ENCODE measurements at places on chromosomes 6 and 20. TPM values are rescaled to one million over a fixed set of nuclear protein-coding genes. Genes with fewer than 3 reads are reported as not detected.

The STX7 gene
- 13.9 TPM for total RNA-seq

The ADGRB3 gene
- total RNA-seq, result not detected

The ZCCHC3 gene
- total RNA-seq, result 13.4 TPM

The PCNA gene
- total RNA-seq, result 151 TPM

The MRAP2 gene
- total RNA-seq, result 0.57 TPM

The WTAP gene
- 97.7 TPM for total RNA-seq

The TUBB2B gene
- 3.4 TPM for total RNA-seq

The MYH7B gene
- 0.16 TPM for total RNA-seq

The OR10C1 gene
- total RNA-seq, result not detected

Measured in bladder microvascular endothelial cell (primary cell).